ENCODE measurements at places on chromosomes 7 and 10.
A peak's percentile ranks its signal among the peaks of the same experiment; 100 is the strongest.

- DNase-seq = peak; percentile 88
Observed at GRCh38 chr10:128147669-128148068, 21.4 kb upstream of the MKI67 start.

- no peak for DNase-seq
Observed at GRCh38 chr7:6399351-6399750, 48.4 kb downstream of the DAGLB start.

- peak; percentile 46 for DNase-seq
Observed at GRCh38 chr7:157389951-157390730, 53.3 kb downstream of the DNAJB6 start.

DNA sequence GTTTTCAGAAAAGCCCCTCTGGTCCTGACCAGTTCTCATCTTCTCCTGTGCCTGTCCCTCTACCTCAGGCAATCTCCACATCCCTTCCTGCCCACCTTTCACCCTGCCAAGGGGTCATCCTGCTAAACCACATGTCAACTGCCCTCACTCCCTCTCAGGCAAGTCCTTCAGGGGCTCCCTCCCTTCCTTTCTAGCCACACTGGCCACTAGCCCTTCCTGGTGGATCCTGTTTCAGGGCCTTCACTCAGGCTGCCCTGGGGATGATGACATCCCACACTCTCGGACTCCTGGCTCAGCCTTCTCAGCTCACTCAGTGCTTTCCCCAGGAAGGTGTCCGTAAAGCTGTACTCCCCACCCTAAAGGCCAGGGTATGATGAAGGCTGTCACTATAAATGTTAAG, 13.4 kb downstream of the STEAP1B start:
- DNase-seq = no peak

- DNase-seq = no peak
Observed at GRCh38 chr7:98779800-98780587, 89.8 kb downstream of the TMEM130 start.

DNA sequence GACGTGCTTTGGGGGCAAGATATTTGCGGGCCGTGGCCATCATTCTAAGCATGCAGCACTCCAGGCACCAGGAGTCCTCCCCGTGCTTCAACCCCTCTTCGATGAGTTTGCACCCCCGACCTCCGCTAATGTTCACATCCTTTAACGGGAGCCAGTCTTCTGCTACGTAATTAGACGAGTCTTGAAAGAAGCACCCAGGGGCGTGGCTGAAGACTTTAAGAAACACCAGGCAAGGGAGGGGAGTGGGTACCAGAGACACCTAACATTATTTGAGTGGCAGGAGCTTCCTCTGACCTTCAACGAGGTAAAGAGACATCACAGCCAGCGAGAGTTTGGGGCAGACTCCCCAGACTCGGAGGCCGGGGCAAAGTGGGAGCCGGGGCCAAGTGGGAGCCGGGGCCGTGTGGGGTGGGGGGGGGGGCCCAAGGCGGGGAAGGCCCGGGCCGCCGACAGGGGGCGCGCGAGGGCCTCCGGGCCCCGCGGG, 31.1 kb upstream of the TOMM7 start:
- no peak for DNase-seq

Data from stromal cell of bone marrow (primary cell).